ENCODE measurements at places on chromosomes 3 and 15.

- no peak for DNase-seq
Observed at GRCh38 chr3:46312991-46313390, 40.9 kb upstream of the CCR2 start.

DNA sequence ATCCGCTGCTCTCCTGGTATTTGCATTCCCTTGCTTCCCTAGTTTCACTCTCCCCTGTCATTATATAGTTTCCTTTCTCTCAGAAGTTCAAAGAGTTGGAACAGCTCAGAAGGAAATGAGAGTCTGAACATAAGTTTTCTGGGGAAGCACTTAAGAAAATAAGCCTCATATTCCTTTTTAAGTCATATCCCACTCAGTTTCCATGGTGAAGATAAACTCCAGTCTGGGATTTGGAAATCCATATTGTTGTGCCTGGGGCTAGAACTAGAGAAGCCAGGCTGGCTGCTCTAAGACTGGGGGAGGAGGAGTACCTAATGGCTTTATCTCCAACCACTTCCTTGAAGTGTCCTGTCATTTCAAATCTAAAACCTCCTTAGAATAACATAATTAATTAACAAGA, 134.2 kb upstream of the ALCAM start:
- no peak for DNase-seq

GRCh38 chr15:68417897-68418296, 14.1 kb downstream of the ITGA11 start:
- DNase-seq = no peak

DNA sequence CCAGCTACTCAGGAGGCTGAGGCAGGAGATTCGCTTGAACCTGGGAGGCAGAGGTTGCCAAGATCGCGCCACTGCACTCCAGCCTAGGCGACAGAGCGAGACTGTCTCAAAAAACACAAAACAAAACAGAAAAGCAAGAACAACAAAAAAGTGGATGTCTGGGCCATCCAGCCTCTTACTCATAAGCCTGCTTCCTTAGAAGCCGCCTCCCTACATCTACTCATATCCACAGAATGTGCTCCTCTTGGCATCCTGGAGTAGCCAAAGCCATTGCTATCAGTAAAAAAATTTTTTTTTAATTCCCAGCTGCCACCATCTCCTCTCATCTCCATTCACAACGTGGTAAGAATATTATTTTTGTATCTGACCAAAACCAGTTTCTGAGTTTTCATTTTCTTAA, 10.8 kb downstream of the ZSCAN2 start:
- DNase-seq = no peak

DNA sequence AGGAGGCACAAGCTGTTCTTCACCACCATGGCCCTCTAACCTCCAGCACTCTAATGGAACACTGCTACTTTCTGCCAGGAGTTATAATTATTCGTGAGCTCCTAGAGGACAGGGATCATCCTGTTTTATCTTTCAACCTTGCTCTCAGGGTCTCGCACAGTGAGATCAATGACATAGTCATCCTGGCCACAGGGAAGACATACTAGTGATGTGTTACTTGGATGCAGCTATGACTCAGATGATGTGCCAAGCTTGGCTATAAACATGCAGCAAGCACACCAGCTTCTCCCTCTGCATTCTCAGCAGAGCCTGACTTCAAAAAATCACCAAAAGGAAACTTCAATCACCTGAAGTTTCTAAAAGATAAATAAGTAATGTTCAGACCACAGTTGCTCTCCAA, 203.8 kb upstream of the HES1 start:
- DNase-seq = no peak

- no peak for DNase-seq
Observed at GRCh38 chr3:111882799-111883198, 23.7 kb downstream of the PHLDB2 start.

DNA sequence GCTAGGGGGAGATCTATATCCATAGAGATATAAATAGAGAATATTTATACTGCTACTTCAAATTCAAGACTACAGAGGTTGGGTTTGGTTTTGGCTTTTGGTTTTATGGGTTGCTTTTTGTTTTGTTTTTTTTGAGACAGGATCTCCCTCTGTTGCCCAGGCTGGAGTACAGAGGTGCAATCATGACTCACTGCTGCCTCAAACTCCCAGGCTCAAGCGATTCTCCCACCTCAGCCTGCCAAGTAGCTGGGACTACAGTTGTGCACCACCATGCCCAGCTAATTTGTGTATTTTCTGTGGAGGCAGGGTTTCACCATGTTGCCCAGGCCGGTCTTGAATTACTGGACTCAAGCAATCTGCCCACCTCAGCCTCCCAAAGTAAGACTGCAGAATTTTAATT, 3.9 kb upstream of the UBL7 start:
- DNase-seq = no peak

DNA sequence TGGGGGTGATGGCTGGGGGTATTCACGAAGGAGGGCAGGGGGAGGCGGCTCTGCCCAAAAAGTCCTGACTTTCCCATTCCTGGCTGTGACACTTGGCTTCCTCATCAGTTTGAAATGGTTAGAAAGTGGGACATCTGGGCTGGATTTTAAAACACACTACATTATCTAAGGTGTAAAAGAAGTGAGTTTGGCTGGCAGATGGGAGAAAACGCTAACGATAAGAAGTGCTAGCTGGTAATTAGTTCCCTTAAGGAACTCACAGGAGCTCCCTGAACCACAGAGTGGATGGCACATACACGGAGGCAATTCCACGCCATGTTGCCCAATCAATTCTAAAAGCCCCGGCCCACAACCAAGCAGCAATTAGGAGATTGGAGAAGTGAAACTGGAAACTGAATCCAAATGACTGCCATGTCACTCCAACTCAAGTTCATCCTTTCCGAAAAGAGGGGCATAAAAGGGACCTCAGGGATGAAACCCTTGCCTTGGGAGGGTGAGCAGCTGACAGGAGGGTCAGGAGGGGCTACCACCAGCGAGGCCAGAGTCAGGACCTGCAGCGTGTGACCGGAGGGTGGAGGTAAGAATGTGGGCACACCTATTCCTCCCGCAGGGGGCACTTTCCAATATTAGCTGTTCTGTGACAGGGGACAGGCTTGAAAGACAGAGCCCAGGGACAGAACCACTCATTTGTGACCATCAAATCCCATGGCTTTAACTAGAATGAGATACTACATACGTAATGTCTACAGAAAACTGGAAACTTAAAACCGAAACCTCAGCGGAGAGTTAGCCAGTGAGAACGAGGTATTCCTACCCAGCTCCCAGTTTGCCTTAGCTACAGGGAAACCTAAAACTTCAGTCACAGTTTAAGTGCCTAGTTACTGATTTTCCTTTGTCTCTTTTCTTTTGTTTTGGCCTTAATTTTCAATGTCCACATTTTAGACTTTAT, 95.3 kb upstream of the OXTR start:
- no peak for DNase-seq

DNA sequence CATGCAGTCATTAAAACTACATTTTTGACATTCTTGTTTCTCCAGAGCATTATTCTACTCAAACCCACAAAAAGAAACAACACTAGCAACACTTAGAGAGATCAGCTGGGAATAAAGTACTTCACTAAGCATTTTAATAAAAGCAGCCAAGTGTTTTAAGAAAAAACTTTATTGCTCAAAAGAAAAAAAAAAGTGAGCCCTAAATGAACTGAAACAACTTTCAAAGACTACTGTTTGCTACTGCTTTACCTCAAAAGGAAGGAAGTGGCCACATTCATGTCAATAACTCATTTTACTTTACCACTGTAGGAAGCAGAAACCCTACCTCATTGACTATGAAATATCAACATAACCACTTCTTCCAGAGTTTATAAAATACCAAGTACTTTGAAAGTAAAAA, 91.3 kb downstream of the UACA start:
- no peak for DNase-seq

- peak; percentile 11 for DNase-seq
Observed at GRCh38 chr3:150765949-150766720, 3.2 kb upstream of the SIAH2 start.

DNA sequence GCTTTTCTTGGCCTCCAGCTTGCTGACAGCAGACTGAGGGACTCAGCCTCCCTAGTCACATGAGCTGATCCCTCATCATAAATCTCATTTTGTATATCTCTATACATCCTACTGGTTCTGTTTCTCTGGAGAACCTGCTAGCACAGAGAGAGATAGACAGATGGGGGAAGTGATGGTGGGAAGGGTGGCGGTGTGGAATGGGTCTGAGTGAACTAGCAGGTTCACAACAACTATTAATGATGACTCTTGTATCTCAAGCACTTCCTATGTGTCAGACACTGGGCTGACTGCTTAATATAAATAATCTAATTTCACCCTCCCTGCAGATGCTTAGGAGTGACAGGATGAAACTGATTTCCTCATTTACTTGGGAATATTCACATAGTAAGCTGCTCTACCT, 106.9 kb upstream of the TLE3 start:
- no peak for DNase-seq

DNA sequence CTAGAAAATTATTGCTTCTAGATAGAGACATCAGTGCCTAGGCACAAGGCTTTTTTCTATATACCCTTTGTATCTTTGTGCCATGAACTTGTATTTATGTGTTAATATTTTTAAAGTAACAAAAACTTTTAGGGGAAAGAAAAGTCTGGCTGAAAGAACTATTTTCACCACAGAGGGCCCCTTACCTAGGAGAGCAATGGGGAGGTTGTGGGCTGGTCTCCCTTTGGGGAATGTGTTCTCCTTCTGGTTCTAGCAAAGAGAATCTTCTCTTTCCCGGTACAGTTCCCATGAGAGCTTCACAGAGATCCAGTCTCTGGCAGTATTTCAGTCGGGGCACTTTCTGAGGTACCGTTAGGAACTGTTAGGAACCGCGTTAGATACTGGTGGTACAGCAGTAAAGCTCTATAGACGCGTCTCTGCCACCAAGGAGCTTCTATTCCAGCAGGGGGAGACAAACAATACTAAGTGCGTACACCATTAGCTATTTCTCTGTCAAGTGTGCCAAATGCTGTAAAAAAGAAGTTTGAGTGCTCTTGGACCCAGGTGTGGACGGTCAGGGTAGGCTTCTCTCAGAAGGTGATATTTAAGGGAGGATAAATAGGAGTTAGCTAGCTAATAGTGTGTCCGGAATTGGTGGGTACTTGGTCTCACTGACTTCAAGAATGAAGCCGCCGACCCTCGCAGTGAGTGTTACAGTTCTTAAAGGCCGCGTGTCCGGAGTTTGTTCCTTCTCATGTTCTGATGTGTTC, 4.6 kb upstream of the EPB42 start:
- peak; percentile 93 for DNase-seq

DNA sequence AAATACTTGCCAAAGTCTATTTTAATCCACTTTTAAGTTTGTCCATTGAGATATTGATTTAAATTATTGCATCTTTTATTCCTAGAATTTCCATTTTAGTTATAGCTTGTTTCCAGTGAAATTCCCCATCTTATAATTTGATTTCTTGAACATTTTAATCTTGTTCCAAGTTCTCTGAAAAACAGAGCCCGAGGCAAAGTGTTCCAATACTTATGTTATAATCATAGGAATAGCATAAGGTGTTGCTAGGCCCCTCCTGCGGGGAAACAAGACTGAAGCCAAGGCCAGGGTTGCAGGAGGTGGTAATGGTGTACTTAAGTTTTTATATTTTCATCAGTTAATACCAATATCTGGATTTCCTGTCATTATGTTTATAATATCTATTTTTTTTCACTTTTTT, 226.6 kb downstream of the ADAMTSL3 start:
- DNase-seq = no peak

- DNase-seq = no peak
Observed at GRCh38 chr3:159277814-159278213, 476.0 kb downstream of the MFSD1 start.

Data from GM23338 (cell line).